ENCODE measurements at places on chromosomes 12 and 14.
A peak's percentile ranks its signal among the peaks of the same experiment; 100 is the strongest.

- DNase-seq: no peak
Measured at GRCh38 chr12:126582231-126582630, 1517.0 kb downstream of the AACS start.

DNA sequence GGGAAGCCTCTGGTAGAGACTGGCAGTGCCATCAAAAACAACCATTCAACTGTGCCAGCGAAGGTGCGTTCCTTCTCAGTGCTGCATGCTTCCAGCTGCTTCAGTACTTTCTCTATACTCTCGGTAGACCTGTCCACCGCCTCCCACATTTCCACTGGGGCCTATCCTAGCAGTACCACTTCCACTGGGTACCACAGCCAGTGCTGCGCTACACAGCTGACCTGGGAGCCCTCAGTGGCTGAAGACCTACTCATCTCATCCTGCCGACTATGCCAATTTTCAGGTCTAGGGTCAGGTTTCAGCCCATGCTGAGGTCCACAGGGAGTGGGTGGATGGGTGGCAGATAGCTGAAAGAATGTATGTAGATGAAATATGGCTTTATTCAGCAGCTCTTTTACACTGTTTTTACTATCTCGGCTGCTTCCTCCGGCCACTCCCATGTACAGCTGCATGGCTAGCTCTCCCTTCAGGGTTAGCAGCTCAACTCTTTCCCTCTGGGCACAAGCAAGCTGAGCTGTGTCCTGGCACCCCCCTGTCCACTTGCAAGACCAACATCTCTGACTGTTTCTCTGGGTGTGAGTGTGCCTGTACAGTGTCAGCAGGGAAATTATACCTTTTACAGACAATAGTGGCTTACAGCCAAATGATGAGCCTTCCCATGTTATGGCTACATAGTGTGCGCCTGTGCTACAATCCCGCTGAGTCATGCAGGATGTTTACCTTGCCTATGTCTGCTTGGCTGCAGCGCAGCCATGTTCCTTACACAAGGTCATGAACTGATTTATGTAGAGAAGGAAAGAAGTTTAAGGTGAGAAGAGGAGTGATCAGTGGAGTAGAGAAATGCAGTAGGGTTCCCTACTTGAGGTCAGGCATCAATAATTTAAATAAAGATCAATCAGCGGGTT is 125.7 kb upstream of the DDHD1 start:
- no peak for DNase-seq

DNA sequence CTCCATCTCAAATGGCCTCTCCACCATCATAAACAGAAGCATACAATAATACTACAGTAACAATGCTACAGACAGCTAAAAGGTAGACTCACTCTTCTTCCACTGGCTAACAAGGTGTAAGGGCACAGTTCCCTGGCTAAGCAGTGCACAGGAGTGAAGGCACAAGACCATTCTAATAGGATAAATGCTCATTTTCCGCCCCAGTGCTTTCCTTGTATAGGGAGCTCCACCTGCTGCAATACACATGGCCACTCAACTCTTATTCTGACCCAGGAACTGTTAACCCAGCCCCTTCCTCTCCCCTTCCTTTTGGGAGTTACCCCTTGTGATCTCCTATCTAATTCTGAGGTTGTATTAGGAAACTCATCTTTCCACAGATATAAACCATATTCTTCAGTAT is 124.6 kb downstream of the KCNK10 start:
- no peak for DNase-seq

DNA sequence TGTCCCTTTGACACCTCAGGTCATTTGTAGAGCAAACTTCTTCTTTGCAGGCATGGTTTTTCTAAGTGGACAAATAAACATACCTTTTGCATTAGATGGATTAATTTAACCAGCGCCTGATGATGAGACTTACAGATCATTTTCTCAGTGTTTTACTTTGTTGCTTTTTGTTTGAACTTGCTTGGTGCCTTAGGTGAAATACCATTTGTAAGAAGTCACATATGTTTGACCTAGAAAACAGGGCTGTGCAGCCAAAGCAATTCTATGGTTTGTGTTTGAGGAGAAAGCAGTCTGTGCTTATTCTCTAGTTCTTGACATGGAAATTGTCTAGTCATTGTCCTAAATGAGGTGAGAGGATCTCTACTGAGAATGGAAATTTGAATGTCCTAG is 111.1 kb downstream of the DIP2B start:
- DNase-seq: no peak

GRCh38 chr14:101449114-101449513 is 112.2 kb upstream of the DIO3 start:
- no peak for DNase-seq

DNA sequence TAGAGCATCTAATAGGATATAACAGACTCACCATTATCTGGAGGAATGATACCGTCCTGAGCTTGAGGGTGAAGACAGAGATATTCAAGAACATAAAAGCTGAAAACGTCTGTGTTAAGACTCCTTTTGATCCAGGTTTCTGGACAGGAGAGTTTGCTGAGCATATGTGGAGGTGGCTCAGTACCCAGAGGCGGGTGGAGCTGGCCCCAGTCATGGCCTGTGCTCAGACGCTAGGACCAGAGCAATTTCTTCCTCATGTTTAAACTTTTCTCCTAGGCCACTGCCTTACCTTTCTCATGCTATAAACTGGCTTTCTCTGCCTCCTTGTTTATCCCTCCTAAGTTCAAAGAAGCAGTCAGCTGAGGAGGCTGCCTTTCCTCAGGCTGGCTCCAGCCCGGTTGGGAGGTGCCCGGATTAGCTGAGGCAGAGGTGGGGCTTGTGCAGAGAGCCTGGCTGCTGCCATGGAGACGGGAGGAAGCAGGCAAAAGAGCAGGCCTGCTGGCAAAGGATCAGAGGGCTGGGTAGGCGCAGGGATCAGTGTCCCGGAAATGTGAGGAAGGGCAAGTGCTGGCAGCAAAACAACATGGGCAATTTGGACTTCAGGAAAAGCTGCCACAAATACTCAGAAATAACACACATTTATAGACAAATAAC is 13.7 kb downstream of the COA8 start:
- peak; percentile 9 for DNase-seq

DNA sequence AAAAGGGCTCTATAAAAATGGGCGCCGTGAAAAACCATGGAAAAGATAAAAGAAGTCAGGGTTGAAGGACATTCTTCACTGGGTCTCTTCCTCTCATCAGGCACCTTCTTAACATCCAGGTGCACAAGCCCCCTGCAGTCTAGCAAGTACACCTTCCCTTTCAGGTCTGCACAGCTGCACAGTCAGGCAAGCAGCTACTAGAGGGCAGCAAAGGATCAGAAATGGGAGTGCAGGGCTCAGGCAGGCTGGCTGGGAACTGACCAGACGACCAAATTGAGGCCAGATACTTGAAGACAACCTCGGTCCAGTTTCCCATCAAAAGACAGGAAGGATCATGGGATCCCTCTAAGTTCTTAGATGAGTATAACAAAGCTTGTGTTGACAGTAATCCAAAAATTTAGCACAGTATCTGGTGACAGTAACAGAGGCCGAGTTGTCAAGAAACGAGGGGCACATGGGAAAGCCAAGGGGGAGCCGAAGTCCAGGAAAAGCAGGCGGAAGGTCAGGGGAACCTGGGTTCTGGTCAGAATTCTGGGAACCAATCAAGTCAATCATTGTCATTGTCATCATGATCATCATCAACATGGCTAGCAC is 10.1 kb upstream of the GRIP1 start:
- peak; percentile 1 for DNase-seq

DNA sequence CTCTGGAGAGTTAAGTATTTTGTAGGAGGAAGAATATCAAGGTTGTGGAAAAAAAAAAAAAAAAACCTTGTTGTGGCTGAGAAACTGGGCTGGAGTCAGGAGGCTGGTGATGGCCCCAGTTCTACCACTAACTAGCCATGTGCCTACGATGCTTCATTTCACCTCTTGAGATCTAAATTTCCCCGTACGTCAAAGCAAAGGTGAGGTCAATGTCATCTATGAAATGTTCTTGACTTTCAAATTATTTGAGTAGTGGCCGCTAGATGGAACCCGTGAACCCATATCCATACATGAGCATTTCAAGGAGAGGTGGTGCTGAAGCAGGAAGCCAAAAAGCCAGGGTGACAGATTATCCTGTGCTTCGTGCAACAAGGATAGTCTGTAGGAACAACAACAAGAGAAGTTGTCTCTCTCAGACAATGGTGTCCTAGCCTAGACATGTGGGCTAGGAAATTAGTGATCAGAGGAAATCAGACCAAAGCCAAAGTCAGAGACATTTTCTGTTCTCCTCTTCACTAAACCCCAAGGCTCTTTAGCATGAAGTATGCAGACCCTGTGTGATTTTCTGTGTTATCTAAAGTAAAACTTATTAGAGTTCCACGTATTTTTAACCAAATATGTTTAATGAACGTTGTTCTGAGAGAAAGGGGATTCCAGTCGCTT is 95.5 kb upstream of the ETV6 start:
- no peak for DNase-seq

DNA sequence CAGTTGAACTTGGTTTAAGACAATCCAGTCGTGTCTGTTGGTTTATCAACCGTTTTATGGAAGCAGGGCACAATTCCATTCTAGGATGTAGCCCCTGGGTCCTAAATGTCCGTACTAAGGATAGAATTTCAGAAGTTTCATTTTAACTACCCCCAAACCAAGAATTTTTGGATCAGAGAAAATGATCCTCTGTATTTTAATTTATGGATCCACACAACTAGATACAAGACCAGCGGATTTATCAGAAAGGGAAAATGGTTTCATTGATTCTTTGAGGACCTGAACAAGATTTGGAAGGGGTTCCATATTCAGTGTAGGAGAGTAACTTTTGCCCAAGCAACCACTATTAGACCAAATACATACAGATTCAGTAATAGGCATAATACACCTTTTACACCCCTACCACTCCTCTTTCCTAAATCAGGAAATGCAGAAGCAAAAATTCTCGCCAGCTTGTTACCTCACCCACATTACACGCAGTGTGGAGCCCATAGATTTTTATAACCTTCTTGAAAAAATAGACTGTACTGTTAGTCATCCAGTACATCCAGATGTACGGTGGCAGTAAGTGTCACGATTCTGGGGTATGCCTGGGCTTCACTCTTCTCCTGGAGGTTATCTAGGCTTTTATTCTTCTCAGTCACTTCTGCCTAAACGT is 1.4 kb upstream of the FBXL14 start:
- no peak for DNase-seq

GRCh38 chr14:72186523-72186922 is 254.3 kb downstream of the RGS6 start:
- no peak for DNase-seq

DNA sequence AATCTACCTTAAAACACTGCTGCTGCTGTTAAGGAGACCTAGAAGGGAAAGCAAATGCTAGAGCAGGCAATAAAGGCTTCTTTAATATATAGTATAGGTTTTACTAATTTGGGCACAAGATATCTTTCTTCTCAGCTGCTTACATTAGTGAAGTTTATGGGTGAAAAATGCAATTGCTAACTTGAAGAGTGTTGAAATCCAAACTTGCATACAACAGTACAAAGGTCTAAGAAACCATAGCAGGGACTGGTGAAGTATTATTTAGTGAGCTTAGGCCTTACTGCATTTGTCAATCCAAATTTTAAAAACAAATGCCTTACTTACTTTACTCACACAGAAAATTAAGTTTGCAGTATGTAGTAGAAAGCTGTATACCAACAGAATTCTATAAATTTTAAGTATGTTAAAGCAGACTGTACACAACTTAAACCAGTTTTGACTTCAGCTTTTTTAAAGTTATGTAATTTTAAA is 1.4 kb upstream of the AP4S1 start:
- DNase-seq: no peak

DNA sequence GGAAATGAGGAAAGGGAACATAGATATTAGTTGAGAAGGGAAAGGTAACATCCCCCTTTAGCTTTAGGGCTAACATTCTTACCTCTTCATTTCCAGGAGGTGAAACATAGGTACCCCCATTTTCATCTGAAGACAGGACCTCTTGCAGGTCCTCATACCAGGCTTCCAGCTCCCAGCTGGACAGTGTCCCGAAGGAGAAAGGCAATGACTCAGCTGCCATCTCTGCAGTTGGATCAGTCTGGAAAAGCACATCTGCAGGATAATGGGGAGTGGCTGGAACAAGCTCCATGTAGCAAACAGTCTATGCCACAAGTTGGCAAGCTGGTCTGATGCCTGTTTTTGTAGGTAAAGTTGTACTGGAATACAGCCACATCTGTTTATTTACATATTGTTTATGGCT is 3.1 kb downstream of the DDIT3 start:
- DNase-seq: no peak

DNA sequence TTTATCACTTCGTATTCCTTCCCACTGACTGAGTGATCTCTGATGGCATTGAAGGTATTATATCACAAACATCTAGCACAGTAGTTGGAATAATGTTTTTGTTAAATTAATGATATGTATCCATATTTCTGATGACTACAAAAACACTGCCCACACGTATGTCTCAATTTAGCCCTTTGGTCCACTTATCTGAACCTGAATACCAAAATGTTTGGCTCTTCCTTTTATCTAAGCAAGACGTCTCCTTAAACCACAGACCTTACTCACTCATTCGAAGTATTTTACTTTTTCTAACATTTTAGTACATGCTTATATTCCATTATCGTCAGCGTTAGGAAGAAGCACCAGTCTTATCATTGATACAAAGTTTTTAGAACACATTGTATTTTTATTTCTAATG is 126.4 kb downstream of the PIK3C2G start:
- no peak for DNase-seq

GRCh38 chr14:49970474-49971147 is 77.7 kb downstream of the ARF6 start:
- no peak for DNase-seq

DNA sequence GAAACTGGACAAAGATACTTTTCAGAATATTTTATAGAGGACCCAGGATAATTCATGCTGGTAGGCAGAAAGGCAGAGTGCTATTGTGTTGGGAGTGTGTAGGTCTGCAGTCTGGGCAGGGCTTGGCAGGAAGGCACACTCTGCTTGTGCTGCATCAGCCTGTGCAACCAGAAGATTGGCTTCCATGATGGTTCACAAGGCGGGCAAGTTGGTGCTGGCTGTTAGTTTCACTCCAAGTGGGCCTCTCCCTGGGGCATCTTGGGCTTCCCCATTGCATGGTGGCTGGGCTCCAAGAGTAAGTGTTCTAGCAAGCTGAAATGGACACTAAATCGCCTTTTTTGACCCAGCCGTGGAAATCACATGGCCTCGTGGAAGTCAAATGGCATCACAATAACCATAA is 1.8 kb upstream of the UBE2N start:
- no peak for DNase-seq

- no peak for DNase-seq
Measured at GRCh38 chr12:113328368-113328889, 6.5 kb downstream of the SLC8B1 start.

- DNase-seq: no peak
Measured at GRCh38 chr12:91654087-91654486, 471.5 kb upstream of the DCN start.
